ENCODE measurements at places on chromosomes 2 and 18. TPM values are rescaled to one million over a fixed set of nuclear protein-coding genes. Genes with fewer than 3 reads are reported as not detected.

The UGT1A5 gene
- 0.99 TPM for total RNA-seq

The CHRND gene
- not detected for total RNA-seq

The REG3A gene
- not detected for total RNA-seq

The STAT4 gene
- total RNA-seq = 2.6 TPM

The SCYGR2 gene
- not detected for total RNA-seq

The EMILIN1 gene
- total RNA-seq = not detected

The KHK gene
- total RNA-seq = 0.33 TPM

The ARHGAP28 gene
- total RNA-seq = 0.38 TPM

The CYB5A gene
- 13.2 TPM for total RNA-seq

The AQP12B gene
- total RNA-seq = not detected

The GALNT5 gene
- total RNA-seq = 12.7 TPM

The LRRC30 gene
- total RNA-seq = not detected

The ANKRD30BL gene
- not detected for total RNA-seq

The ASB18 gene
- total RNA-seq = not detected

The ACTR1B gene
- 56.4 TPM for total RNA-seq
